ENCODE measurements at places on chromosomes 1 and 21. TPM values are rescaled to one million over a fixed set of nuclear protein-coding genes. Genes with fewer than 3 reads are reported as not detected.

The HHAT gene
- total RNA-seq, result 2.8 TPM

The LRRC3 gene
- total RNA-seq, result under 0.01 TPM

DNA sequence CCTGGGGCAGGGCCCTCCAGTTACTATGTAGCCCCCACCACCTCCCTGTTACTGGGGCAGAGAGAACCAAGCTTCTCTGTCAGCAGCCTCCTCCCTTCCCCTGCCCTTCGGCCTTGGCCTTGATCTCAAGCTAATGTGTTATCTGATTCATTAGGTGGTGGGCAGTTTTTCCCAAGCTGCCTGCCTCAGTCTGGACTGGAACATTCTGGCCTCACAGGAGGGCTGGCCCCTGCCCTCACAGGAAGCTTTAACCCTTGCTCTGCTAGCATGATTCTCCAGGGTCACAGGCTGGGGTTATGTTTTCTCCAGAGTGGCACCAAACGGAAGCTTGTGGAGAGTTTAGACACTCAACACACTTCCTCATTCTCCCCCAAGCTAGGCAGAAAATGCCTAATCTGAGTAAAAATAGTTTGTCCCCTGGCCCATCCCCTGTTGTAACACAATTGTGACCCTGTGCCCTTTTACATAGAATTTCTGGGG, 37.2 kb upstream of the SLC6A9 start:
- no peak for DNase-seq

GRCh38 chr1:89347296-89347695, 16.6 kb upstream of the GBP6 start:
- no peak for DNase-seq

DNA sequence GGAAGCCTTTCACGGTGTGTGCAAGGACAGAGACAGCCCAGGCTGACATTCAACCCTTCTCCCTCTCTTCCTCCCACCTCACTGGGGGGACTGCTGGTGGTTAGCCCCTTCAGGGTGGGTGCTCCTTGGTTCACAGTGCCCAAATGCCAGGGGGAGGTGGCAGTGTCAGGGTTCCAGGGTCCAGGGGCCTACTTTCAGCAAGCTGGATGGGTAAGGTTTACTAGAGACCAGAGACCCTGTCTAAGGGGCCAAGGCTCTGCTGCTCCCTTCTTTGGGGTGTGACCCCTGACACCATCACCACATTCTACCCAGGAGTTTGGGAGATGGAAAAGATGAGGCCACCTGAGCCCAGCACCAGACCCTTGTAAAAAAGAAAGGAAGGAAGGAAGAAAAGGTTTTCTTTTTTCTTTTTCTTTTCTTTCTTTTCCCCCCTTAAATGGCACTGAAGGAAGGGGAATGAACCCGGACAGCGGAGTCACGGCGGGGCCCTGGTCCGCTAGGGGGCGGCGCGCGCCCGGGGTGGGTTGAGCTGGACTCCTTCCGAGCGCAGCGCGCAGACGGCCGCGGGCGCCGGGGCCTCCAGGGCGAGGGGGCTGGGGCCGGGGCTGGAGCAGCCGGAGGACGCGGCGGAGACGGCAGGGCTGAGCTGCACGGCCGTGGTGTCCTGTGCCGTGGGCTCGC, 18.8 kb downstream of the KNCN start:
- peak; percentile 36 for DNase-seq

DNA sequence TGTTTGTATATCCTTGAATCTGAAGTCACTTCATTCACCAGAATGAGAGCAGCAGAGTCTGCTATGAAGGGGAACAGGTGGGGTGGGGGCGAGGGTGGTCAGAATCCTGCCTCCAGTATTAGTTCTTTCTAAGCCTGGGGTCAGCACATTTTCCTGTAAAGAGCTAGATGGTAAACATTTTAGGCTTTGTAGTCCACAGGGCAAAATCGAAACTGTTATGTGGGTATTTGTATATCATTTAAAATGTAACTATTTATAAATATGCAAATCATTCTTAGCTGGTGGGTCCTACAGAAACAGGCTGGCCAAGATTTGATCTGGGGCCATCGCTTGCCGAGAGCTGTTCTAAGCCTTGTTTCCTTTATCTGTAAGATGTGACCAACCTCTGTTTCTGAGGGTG, 96.0 kb downstream of the IGSF21 start:
- DNase-seq, result no peak

The NBPF4 gene
- not detected for total RNA-seq

- peak; percentile 4 for DNase-seq
Observed at GRCh38 chr21:24844671-24845070, 762.6 kb downstream of the MRPL39 start.

- no peak for DNase-seq
Observed at GRCh38 chr1:30526652-30527345, 196.6 kb downstream of the MATN1 start.

DNA sequence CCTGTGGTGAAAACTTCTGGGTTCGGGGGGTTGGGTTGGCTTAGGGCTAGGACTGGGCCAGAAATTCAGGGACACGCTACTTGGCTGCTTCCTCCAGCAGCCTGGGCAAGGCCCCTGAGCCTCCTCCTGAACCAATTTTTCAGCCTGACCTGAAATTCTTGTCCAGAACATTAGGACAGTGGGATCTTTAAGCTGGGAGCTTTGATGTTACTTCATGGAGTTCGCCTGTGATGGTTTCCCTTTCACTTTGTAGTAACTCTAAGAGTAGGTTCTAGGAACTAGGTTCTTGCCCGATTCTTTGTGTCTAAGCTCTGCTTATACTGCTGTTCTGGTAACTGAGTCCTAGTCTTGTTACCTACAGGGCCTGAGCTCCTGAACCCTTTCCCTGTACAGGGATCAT, 75.3 kb downstream of the S1PR1 start:
- no peak for DNase-seq

GRCh38 chr21:37435711-37436110, 69.1 kb downstream of the DYRK1A start:
- no peak for DNase-seq

DNA sequence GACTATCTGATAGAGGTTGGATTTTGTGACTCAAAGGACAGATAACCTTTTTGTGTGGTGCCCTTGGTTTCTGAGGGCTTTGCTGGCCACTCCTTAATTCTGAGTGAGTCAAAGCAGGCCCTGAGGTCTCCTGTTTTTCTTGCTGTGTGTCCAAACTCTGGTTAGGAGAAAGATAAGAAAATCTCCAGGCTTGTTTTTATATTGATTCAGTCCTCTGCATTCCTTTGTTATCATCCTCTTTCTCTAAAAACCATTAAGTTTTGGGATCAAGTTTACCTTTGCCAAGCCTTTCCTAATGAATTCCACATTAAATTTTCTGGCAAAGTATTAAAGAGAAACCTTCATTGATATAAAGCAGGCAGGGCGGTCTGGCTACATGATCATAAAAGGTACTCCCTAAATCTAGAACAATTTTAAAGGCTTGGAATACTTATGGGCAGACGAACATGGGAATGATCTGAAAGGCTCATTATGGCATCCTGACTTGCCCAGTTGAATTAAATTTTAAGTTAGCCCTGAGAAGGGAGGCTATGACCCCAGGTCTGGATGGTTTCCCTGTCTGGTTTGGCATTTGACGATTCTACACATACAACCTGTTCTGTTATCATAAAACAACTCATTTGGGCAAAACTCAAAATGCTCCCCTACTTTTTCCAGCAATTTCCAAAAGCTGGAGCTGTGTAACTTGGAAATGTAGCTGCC, 20.8 kb downstream of the ZBTB8B start:
- peak; percentile 15 for DNase-seq

The KCNJ9 gene
- not detected for total RNA-seq

The PLPPR4 gene
- 6.4 TPM for total RNA-seq

The DYNLT5 gene
- 0.18 TPM for total RNA-seq

- no peak for DNase-seq
Observed at GRCh38 chr1:184617433-184618029, 137.1 kb downstream of the EDEM3 start.

DNA sequence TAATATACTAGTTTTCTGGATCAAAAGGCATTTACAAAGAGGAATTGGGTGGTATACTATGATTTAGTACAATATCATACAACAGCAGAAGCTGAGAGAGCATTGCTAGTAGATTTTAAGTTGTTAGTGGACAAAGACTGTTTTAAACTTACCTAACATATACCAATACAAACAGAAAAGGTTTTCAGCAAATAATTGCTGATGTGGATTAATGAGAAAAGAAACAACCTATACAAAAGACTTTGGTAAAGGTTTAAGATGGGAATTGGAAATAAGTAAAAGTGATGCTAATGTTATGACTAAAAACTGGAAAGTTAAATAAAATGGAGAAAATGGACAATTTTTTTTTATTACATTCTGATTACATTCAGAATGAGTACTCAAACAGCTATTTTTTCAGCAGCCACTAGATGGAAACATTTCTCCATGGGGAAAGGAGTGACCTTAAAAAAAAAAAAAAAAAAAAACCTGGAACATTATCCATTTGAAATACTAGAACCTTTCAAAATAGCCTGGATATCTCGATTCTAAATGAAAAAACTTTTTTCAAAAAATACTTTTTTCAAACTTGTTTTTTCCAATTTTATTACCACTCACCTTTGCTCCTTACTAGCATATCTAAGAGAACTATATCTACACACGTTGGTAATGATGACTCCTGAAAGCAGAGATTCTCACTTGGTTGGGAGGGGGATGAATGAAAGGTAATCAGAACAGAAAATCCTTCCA, 55.4 kb downstream of the EPRS1 start:
- peak; percentile 51 for DNase-seq

DNA sequence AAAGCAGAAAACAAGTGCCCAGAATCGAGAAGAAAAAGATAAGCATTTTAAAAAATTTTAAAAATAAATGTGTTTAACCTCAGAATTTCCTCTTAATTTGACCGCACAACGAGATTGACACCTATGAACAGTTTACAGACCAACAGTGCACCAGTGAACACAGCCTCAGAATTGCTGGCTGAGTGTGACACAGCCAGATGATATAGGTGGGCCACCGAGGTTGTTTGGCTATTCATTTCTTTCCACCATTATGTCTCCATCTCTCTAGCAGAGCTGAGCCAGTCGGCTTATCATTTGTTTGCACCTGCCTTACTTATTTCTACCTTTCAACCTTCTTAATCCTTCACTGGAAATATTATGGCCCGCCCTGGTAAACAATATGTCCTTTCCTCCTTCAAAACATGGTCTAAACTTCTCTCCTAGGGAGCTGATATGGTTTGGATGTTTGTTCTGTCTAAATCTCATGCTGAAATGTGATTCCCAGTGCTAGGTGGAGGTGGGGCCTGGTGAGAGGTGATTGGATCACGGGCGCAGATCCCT, 86.1 kb downstream of the DUSP10 start:
- DNase-seq, result no peak

DNA sequence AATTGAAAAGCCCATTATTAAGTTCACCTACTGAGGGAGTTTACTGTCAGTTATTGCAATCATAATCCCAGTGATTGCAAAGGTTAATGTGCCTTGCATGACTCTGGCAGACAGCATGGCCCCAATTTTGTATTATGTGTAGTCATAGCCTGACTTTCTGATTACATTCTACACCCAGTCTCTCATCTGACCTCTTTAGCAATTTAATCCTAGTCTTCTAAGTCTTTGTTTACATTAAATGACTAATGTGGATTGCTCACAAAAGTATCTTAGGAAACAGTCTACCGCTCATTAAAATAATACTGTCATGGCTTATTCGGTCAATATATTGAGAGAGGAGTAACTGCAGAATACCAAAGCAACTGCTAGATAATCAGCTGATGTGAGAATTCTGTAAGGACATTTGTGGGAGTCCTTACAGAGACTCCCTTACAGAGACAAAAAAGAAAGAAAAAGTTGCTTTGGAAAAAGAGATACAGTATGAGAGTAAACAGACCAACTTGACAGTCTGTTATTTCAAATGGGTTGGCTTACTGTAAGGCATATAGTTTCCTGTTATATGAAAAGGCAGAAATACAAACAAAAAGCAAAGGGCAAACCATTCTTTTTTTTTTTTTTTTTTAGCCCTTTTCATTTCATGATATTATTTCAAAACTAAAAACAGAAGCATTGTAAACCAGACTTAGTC, 42.8 kb downstream of the SMG7 start:
- DNase-seq, result peak; percentile 93

GRCh38 chr1:218048828-218049420, 236.2 kb upstream of the RRP15 start:
- no peak for DNase-seq

- no peak for DNase-seq
Observed at GRCh38 chr1:103467100-103467499, 58.4 kb upstream of the RNPC3 start.

GRCh38 chr1:53575141-53575954, 116.1 kb downstream of the DMRTB1 start:
- DNase-seq, result no peak

The RGS13 gene
- not detected for total RNA-seq

- DNase-seq, result peak; percentile 40
Observed at GRCh38 chr1:208183977-208184911, 59.9 kb downstream of the PLXNA2 start.

The LCE1B gene
- total RNA-seq, result not detected

The CORT gene
- total RNA-seq, result not detected

GRCh38 chr1:178536844-178537371, 24.0 kb downstream of the TEX35 start:
- DNase-seq, result peak; percentile 99

DNA sequence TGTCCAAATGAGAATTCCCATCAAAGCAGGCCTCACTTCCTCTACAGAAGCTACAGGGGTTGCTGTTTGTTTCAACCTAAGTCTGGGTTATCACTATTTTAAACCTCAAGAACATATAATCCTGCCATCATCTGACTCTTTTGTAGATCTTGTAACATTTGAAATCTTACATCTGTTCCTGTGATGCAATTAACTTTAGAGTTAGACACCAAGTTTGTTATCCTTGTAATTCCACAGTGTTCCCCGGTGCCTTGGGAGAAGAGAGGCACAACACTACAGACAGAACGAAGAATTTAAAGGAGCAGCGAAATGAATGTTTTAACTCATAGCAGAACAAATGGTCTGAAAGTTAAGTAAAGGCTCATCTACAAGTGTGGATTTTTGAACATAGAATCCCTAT, 116.1 kb downstream of the UCHL5 start:
- DNase-seq, result peak; percentile 28

GRCh38 chr1:1202831-1203560, 3.4 kb downstream of the TNFRSF18 start:
- no peak for DNase-seq

- DNase-seq, result no peak
Observed at GRCh38 chr1:206502403-206502802, 4.9 kb upstream of the RASSF5 start.

The TRIM67 gene
- not detected for total RNA-seq

GRCh38 chr1:158101927-158102326, 78.8 kb upstream of the CD1D start:
- peak; percentile 71 for DNase-seq

DNA sequence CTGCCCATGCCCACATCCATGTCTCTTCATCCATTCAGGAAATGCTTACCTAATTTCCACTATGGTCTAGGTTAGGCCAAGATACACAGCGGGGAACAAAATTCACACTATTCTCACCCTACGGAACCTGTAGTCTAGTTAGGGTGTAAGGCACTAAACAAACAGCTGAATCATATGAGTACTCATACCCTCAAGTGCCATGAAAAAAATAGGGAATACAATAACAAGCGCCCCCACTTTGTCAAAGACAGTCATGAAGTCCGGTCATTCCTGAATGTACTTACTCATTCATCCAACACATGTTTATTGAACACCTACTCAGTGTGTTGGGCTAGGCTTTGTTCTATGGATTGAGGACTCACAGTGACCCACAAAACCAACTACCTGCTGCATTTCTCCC, 6.2 kb upstream of the FYB2 start:
- DNase-seq, result peak; percentile 21

The NENF gene
- 15.0 TPM for total RNA-seq

The C8A gene
- not detected for total RNA-seq

- DNase-seq, result no peak
Observed at GRCh38 chr1:230752407-230752806, 5.2 kb downstream of the CAPN9 start.

The IBA57 gene
- 1.7 TPM for total RNA-seq
